Stimulated activated CD4-positive, alpha-beta T cell treated with anti-CD3 and anti-CD28 coated beads, Interleukin-1b, Interleukin-23, amount 100 ng/mL, for 1 hour (primary cell): ENCODE measurements at places on chromosomes 1 and 21.

GRCh38 chr1:61853583-61853982, 111.3 kb downstream of the PATJ start:
- no peak for DNase-seq

- no peak for DNase-seq
Observed at GRCh38 chr1:107673006-107673405, 292.0 kb downstream of the VAV3 start.

GRCh38 chr1:229661897-229662296, 35.9 kb downstream of the URB2 start:
- DNase-seq, result no peak

DNA sequence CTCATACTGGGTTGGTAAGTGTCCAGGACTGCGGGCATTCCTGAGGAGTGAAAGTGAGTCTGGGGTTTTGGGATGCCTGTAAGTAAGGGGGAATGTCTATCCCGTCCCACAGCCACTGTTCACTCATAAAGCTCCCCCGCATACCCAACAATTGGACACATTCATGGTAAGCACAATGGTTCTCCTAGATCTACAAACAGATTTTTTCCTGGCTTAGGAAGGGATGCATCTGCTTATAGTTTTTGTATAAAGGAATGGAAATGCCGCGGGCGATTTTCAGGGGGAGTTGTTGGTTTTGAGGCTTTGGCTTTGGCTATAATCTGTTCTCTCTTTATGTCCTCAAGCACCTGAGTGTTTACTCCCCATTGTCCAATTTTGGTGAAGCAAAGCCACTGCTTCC, 7.1 kb downstream of the ERVH48-1 start:
- DNase-seq, result no peak

- no peak for DNase-seq
Observed at GRCh38 chr1:63082766-63083165, 239.6 kb upstream of the FOXD3 start.

DNA sequence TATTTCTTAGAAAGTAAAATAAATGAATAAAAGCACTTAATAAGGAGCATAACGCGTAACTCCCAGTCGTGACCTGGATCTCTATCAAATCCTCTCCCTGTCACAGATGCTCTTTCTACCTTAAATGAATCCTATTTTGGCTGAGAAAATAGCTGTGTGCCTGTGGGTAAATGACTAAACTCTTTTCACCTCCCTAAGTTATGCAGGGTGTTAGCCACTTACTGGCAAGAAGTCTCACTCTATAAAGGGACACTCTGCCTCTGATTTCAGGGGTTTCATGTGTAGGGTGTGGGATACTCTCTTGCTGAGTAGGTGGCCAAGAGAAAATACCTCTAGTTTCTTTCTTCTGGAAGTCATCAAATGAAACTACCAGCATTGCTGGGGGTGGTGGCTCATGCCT, 24.3 kb upstream of the PPP1R15B start:
- no peak for DNase-seq

DNA sequence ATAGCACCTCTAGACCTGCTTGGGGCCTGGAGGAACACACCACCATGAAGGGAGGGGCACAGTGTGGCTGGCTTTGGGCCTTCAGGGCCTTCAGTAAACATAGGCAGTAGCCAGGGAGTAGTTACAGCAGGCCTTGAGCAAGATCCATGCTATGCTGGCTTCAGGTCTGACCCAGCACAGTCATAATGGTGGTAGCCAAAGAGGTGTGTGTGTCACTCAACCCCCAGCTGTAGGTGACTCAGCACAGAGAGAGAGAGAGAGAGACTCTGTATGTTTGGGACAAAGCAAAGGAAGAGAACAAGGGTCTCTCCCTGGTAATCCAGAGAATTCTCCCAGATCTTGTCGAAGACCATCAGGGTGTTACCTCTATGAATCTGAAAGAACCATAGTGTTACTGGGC, 250.5 kb upstream of the PKN2 start:
- DNase-seq, result no peak

- DNase-seq, result no peak
Observed at GRCh38 chr1:61123326-61123725, 41.0 kb downstream of the NFIA start.

GRCh38 chr1:222784916-222785315, 29.9 kb upstream of the DISP1 start:
- no peak for DNase-seq

DNA sequence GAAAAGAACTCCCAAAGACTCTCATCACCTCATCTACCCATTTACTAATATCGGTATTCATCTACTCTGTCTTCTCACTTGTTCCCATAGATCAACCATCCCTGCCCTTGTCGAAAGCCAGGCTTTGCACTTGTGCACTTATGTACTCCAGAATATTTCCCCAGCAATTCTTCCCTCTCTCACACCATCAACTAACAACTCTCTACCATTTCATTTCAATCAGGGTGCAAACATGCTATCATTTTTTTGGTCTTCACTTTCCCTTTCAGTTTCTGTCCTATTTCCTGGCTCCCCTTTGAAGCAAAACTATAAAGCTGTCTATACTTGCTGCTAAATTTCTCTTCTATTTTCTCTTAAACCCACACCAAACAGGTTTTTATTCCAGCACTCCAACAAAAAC, 6.7 kb downstream of the C1orf105 start:
- DNase-seq, result no peak

DNA sequence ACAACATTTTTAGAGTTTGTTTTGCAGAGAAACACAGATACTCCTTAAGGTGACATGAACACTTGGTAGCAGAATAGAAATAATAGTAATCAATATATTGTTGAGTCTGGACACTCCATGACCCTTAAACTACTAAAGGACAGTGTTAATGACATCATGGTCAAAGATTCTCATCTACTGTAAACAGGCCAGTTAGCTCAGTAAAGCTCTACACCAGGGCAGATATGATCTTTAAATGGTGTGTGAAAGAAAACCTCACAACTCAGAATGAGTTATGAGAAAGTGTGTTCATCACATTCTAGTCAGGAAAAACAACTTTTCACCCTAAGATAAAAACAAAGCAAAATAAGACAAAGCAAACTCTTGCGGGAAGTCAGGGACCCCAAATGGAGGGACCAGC, 58.1 kb upstream of the ADAMTS5 start:
- DNase-seq, result no peak
